Fibroblast of gingiva (primary cell): ENCODE measurements at places on chromosomes 1 and 21.
A peak's percentile ranks its signal among the peaks of the same experiment; 100 is the strongest.

DNA sequence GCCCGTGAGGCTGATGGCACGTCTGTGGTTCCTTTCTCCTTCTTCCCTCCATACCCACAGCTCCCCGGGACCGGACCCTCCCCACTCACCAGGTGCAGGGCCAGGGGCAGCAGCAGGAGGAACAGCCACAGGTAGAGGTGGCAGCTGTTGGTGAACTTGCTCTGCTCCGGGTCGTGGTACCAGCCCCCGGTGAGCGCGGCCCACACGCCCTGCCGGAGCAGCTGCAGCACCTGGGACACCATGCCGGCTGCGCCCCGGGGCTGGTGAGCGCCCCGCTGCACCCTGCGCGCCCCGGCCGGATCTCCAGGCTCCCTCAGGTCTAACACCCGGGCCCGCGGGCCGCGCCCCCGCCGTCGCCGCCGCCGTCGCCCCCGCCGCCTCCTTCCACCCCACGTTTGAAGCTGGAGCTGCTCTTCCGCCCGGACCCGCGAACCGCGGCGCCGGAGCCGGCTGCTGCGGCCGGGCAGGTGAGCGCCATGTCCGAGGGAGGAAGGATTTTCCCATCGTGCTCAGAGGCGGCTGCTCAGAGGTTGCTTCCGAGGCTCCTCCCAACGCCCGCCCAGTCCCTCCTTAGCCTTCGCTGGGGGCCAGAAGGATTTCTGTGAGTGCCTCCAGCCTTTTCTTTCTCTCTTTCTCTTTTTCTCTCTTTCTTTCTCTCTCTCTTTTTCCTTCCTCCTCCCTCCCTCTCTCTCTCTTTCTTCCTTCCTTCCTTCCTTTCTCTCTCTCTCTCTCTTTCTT, at the start of gene PCNX2:
Gene PCNX2 (minus strand): TSS at position 489 of the 738 bp plus-strand sequence. CDS start 247 bp downstream, at position 242.
- peak; percentile 50 for DNase-seq

DNA sequence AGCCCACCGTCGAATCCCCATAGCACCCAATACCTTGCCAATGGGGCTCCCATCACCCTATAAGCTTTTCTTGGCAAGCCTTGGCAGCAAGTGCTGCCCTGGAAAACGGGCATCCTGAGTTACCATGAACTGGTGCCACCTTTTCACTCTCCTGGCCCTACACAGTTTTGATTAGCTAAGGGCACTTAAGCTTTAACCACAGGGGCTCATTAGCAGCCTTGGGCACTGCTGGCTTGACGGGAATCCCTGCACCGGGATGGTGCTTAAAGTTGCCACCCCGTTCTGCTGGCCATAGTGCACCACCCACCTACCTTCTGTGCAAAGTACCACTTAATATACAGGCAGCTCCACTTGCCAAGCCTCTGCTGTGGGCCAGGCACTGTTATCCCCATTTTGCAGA, 13.7 kb downstream of the PARS2 start:
- no peak for DNase-seq

- DNase-seq = peak; percentile 42
Measured at GRCh38 chr21:26148840-26149354, 21.7 kb downstream of the APP start.

DNA sequence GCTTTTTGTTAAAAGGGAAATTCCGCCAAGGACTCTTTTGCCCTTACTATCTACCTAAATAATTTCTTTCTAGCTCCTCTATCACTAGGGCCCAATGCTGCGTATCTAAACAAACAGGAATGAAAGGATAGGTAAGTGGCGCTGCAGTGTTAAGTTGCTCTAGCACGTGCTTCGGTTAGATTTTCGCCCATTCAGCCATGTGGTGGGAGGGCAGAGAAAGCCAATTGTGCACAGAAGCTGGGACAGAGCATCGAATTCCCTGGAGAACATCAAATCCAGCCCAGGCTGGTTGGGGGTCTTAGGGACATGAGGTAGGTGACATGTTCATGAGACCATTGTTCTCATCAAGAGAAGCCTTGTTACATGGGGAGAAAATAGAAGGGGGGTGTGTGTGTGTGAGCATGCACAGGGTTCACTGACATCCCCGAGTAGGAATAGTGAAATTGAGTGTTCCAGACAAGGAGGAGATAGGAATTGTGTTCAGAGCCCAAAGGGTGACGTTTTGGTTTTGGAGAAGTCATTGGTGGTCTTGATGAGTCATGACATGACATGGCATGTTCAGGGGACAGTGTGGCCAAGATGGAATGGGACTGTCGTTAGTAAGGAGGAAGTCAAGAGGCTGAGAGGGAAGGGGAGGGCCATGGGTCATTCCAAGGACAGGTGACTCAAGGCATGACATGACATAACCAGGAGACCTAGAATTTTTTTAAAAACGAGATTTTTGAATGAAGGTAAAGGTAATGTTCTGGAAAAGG, 107.1 kb downstream of the TLR5 start:
- no peak for DNase-seq

GRCh38 chr1:116488071-116488470, 82.8 kb downstream of the CD58 start:
- DNase-seq = peak; percentile 36

- peak; percentile 76 for DNase-seq
Measured at GRCh38 chr1:109873278-109874175, 37.1 kb upstream of the CSF1 start.

DNA sequence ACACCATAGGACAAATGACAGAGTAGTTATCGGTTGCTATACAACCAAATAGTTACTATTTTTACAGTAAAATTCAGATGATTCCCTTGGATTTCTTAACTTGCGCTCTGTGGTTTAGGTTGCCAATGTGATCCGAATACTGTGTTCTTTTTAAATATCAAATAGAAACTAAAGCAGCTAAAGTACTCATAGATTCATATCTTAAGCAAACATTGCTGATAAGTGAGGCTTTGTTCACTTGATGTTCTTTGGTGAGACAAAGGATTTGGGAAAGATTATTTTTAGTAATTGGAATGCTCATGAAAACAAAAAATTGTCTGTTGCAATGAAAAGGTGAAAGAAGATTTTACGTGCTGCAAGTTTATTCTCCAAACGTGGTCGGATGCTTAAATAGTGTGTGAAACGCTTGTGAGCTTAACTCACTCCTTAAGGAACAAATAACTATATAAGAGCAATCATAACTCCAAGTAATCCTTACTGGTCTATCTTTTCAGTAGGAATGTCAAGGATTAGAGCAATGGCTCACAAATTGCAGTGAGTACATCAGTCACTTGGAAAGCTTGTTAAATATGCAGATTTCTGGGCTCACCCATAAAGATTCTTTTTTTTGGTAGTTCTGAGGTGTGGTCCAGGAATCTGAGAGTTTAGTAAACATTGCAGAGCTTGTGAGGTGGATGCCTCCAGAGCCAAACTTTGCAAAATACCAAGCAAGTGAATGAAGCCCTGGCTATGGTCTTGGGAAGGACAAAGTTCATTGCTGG, 31.8 kb upstream of the PDC start:
- DNase-seq = no peak

GRCh38 chr1:154334079-154335024, 9.0 kb downstream of the ATP8B2 start:
- peak; percentile 55 for DNase-seq

GRCh38 chr1:68198752-68199151, 33.6 kb downstream of the WLS start:
- DNase-seq = no peak

DNA sequence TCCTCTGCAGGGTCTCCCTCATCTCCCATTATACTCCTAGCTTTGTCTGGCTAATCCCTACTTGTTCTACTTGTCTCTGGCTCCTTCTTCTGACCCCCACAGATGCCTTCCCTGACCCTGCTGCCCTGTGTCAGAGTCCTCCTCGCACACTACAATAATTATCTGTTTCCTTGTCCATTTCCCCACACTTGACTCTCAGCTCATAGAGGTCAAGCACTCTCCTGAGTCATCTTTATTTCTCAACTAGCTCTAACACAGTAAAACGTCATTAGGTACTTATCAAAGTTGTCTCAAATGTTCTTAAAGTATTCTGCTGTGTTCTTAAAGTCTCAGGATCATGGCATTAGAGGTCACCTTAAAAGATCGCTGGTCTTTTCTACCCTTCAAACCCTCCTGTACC, 47.1 kb downstream of the C8A start:
- DNase-seq = peak; percentile 53

- no peak for DNase-seq
Measured at GRCh38 chr1:87457408-87457807, 128.7 kb downstream of the LMO4 start.

- peak; percentile 88 for DNase-seq
Measured at GRCh38 chr1:235397733-235398132, 30.5 kb downstream of the TBCE start.

DNA sequence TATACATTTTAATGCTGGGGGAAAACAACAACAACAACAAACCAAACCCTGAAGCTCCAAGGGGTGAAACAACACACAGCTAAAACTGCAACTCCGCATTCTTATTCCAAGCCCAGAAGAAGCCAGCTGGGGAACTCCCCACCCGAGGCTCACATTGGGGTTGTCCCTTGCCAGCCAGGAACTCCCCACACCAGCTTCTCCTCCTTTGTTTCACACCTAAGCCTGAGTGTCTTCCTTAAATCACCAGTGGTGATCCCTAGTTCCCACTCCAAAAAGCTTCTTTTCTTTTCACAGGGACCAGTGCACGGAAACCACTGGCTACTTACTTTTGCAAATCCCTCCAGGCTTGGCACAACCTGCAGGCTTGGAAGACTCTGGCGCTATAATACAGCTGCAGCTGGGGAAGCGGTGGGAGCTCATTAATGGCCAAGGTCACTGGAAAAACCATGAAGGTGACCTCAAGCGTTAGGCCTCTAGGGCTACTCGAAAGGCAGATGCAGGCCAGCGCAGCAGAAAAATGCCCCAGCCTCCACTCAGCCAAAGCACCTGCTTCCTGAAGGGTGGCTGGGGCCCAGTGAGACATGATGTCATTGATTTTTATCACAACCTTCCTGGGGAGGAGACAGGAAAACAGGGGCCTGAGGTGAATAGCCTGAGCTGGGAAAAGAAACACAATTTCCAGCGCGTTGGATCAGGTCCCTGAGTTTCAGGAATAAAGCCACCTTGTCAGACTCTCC, 40.1 kb downstream of the TLR5 start:
- DNase-seq = no peak
